ENCODE measurements at places on chromosomes 2 and 18. TPM values are rescaled to one million over a fixed set of nuclear protein-coding genes. Genes with fewer than 3 reads are reported as not detected.

- no peak overlapping the region for H3K27ac ChIP-seq
- peak; percentile 48 for DNase-seq
- H3K4me1 ChIP-seq, result peaks cover 64% of the 10 kb centered on the region
These were observed 214.2 kb downstream of the SOCS6 start for GRCh38 chr18:70503060-70503459.

- no peak for DNase-seq
- no peaks in the 10 kb centered on the region for H3K4me1 ChIP-seq
These were observed 478.3 kb downstream of the ZEB2 start for GRCh38 chr2:144041612-144042011.

GRCh38 chr2:239881031-239881471, 144.1 kb downstream of the NDUFA10 start:
- DNase-seq, result no peak
- H3K27me3 ChIP-seq, result no peaks in the 10 kb centered on the region
- no peaks in the 10 kb centered on the region for H3K36me3 ChIP-seq
- H3K27ac ChIP-seq, result no peak overlapping the region

DNA sequence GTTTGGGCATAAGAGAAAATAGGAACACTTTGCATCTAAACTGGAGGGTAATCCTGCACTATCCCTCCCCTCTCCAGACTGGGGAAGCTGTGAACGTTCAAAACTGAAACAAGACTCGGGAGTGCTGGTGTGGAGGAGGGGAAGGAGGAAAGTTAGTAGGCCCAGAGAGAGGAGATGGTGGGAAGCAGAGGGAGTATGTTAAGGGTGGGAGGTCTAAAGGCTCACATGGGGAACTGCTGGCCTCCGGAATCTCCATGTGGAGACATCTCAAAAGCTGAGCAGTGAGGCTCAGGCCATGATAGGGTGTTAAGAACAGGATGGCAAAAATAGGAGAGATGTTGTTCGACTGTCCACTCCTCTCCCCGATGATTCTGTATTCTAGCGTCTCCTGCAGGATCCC, 47.9 kb downstream of the ADD2 start:
- no peaks in the 10 kb centered on the region for H3K4me1 ChIP-seq
- H3K36me3 ChIP-seq, result no peaks in the 10 kb centered on the region
- H3K27ac ChIP-seq, result no peak overlapping the region
- no peaks in the 10 kb centered on the region for H3K27me3 ChIP-seq
- no peak for DNase-seq

DNA sequence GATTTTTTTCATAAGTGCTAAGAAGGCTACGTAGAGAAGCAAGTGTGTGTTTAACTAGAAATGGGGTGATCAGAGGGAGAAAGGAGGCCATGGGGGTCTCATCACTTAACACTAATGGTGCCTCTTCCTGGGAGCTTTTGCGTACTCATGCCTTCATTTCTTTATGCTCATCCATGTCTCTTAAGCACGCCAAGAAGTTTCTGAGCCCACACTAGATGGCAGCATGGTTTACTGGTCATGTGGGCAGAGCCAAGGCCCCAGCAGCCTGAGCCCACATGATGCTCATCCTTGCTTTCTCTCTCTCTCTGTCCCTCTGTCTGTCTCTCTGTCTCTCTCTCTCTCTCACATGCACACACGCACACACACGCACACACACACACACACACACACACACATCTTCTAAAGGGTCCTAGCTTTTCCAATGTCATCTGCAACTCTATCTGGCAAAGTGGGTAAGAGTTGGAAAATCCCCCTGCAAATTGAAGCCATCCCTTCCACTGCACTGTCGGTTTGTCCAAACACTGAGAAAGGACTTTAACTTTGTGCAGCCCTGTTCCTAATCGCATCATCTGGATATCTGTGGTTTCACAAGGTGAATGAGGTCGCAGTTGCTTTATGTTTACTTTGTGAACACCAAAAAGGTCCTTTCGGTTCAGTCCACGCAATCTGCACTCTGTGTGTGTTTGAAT, 137.1 kb upstream of the CCDC68 start:
- H3K36me3 ChIP-seq, result no peaks in the 10 kb centered on the region
- no peak overlapping the region for H3K27ac ChIP-seq
- H3K4me3 ChIP-seq, result no peak overlapping the region

GRCh38 chr2:101431486-101431885, 43.4 kb downstream of the RFX8 start:
- H3K27me3 ChIP-seq, result no peaks in the 10 kb centered on the region
- DNase-seq, result no peak
- no peaks in the 10 kb centered on the region for H3K36me3 ChIP-seq
- H3K27ac ChIP-seq, result no peak overlapping the region
- H3K4me3 ChIP-seq, result no peak overlapping the region

- no peaks in the 10 kb centered on the region for H3K4me1 ChIP-seq
- H3K4me3 ChIP-seq, result no peak overlapping the region
- H3K27ac ChIP-seq, result no peak overlapping the region
- no peaks in the 10 kb centered on the region for H3K27me3 ChIP-seq
- H3K36me3 ChIP-seq, result no peaks in the 10 kb centered on the region
- no peak for DNase-seq
These were observed 392.5 kb downstream of the IRS1 start for GRCh38 chr2:226407135-226407534.

DNA sequence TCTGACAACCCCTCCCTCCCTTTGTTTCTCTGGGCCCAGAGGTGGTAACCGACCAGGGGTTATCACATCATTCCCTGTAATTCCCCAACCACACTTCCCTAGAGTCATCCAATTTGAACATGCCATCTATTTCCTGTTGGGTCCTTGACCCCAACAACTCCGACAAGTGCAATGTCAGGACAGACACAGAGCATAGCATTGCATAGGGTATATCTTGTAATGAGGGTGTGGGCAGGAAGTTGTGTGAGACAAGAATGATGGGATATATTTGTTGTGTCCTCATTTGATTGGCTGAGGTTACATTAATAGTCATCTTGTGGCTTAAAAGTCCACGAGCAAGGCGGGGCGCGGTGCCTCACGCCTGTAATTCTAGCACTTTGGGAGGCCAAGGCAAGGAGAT, 33.4 kb upstream of the CNOT11 start:
- H3K4me3 ChIP-seq, result no peak overlapping the region
- no peak for DNase-seq
- peaks cover 9% of the 10 kb centered on the region for H3K4me1 ChIP-seq
- no peaks in the 10 kb centered on the region for H3K27me3 ChIP-seq
- no peaks in the 10 kb centered on the region for H3K36me3 ChIP-seq
- H3K27ac ChIP-seq, result no peak overlapping the region

GRCh38 chr2:176099159-176099727, 352 bp upstream of the HOXD12 start:
- H3K27ac ChIP-seq, result no peak overlapping the region
- H3K36me3 ChIP-seq, result no peaks in the 10 kb centered on the region
- peaks cover 17% of the 10 kb centered on the region for H3K4me1 ChIP-seq
- DNase-seq, result no peak

- H3K27ac ChIP-seq, result no peak overlapping the region
- H3K4me1 ChIP-seq, result no peaks in the 10 kb centered on the region
- H3K36me3 ChIP-seq, result no peaks in the 10 kb centered on the region
- DNase-seq, result no peak
These were observed 65.2 kb upstream of the SALL3 start for GRCh38 chr18:78914249-78914935.

- no peak for DNase-seq
- H3K36me3 ChIP-seq, result no peaks in the 10 kb centered on the region
- no peaks in the 10 kb centered on the region for H3K27me3 ChIP-seq
- no peak overlapping the region for H3K4me3 ChIP-seq
- H3K4me1 ChIP-seq, result no peaks in the 10 kb centered on the region
These were observed 289.3 kb downstream of the FSIP2 start for GRCh38 chr2:186027922-186028321.

GRCh38 chr2:102187496-102188150, 800 bp downstream of the IL1RL2 start:
- no peak for DNase-seq
- no peaks in the 10 kb centered on the region for H3K4me1 ChIP-seq
- H3K4me3 ChIP-seq, result no peak overlapping the region
- H3K36me3 ChIP-seq, result no peaks in the 10 kb centered on the region

DNA sequence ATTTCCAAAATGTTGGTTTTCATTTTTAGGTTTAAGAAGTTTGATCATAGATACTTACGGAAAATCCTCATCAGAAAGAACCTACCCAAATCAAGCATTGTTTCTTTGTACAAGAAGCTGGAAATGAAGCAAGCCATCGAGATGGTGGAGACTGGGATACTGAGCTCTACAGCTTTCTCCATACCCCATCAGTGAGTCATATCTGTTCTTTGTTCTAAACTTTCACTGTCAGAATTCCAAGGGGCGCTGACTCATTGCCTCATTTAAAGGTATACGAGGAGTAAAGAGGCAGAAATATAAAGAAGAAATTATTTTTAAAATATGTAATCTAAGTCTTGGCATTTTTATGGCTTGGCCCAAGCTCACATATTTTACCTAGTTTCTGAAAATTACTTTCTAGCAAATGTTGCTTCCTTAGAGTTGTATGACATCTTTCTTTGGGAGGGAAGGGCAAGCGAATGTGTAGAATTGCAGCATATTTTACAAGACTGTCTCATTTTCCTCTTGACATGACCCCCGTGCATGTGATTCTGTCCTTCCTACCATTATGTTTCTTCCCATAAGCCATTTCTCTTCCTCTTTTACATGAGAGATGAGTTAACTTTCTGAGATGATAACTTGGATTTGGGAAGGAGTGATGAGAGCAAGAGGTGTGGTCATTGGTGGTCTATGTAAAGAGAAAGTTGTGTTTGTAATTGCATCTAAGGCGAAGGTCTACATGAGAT, 41.2 kb downstream of the SLC9A4 start:
- no peaks in the 10 kb centered on the region for H3K4me1 ChIP-seq
- no peak for DNase-seq
- no peaks in the 10 kb centered on the region for H3K36me3 ChIP-seq
- no peaks in the 10 kb centered on the region for H3K27me3 ChIP-seq

DNA sequence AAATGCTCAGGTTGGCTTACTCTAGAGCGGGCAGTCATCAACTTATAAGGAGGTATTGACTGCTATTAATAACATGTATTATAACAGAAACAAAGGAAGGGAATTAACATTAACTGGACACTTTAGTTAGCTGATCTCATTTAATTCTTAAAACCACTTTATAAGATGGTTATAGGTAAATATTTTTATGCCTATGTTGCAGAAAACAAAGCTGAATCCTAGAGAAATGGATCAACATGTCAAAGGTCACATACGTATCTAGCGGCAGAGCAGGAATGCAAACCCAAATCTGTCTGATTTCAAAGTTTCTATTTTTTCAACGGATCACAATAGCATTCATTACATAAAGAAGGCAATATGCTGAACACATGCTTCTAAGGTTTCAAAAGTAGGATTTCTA, 200.0 kb downstream of the PDE1A start:
- H3K36me3 ChIP-seq, result no peaks in the 10 kb centered on the region
- H3K27me3 ChIP-seq, result no peaks in the 10 kb centered on the region
- H3K4me1 ChIP-seq, result no peaks in the 10 kb centered on the region
- DNase-seq, result no peak
- H3K27ac ChIP-seq, result no peak overlapping the region
- H3K4me3 ChIP-seq, result no peak overlapping the region

GRCh38 chr2:118667964-118668363, 179.5 kb downstream of the EN1 start:
- no peaks in the 10 kb centered on the region for H3K27me3 ChIP-seq
- DNase-seq, result no peak
- H3K27ac ChIP-seq, result no peak overlapping the region
- H3K4me1 ChIP-seq, result no peaks in the 10 kb centered on the region
- H3K36me3 ChIP-seq, result no peaks in the 10 kb centered on the region

- H3K27ac ChIP-seq, result no peak overlapping the region
- peaks cover 2% of the 10 kb centered on the region for H3K27me3 ChIP-seq
- no peaks in the 10 kb centered on the region for H3K4me1 ChIP-seq
- H3K36me3 ChIP-seq, result no peaks in the 10 kb centered on the region
These were observed 243.6 kb upstream of the RBMS1 start for GRCh38 chr2:160737247-160737646.

- DNase-seq, result no peak
- H3K4me1 ChIP-seq, result peaks cover 4% of the 10 kb centered on the region
- H3K27ac ChIP-seq, result no peak overlapping the region
- no peak overlapping the region for H3K4me3 ChIP-seq
These were observed 32.7 kb upstream of the AFTPH start for GRCh38 chr2:64491426-64491825.

GRCh38 chr2:155663265-155663664, 669.3 kb downstream of the NR4A2 start:
- no peak overlapping the region for H3K27ac ChIP-seq
- H3K4me1 ChIP-seq, result no peaks in the 10 kb centered on the region
- no peaks in the 10 kb centered on the region for H3K27me3 ChIP-seq
- H3K36me3 ChIP-seq, result no peaks in the 10 kb centered on the region
- no peak overlapping the region for H3K4me3 ChIP-seq

DNA sequence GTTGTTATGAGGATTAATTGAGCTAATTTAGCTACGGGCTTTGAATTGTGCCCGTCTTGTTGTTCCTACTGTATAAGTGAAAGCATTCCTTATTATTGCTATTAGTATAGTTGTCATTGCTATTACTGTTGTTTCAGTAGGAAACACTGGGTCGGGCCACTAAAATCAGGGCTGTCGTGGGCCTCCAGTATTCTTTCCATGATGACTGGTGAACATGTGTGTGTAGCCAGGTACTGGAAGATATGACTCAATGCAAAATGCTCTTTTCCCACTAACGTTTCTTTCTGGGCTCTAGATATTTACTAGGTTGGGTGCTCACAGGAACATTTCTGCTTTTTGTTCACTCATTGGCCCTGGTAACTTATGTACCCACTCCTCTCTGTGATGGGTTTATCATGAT, 4.9 kb downstream of the TTL start:
- H3K27me3 ChIP-seq, result no peaks in the 10 kb centered on the region
- no peak overlapping the region for H3K27ac ChIP-seq
- no peak overlapping the region for H3K4me3 ChIP-seq
- DNase-seq, result no peak

DNA sequence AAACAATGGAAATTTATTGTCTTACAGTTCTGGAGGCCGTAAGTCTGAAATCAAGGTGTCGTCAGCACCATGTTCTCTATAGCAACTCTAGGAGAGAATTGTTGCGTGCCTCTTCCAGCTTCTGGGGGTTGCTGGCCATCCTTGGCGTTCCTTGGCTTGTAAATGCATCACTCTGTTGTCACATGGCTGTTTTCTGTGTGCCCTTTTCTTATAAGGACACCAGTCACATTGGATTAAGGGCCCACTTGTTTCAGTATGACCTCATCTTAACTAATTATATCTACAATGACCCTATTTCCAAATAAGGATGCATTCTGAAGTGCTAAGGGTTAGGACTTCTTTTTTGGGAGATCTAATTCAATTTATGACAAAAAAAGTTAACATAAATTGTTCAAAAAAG, 1.4 kb upstream of the PLEK start:
- no peaks in the 10 kb centered on the region for H3K27me3 ChIP-seq
- H3K4me3 ChIP-seq, result peak overlapping the region; percentile 89
- peaks cover 69% of the 10 kb centered on the region for H3K4me1 ChIP-seq
- peak overlapping the region; percentile 96 for H3K27ac ChIP-seq
- peak; percentile 54 for DNase-seq

GRCh38 chr18:24797981-24798380, 337.5 kb downstream of the HRH4 start:
- no peak overlapping the region for H3K27ac ChIP-seq
- H3K4me3 ChIP-seq, result no peak overlapping the region
- no peaks in the 10 kb centered on the region for H3K4me1 ChIP-seq
- no peaks in the 10 kb centered on the region for H3K36me3 ChIP-seq
- no peak for DNase-seq

Gene LDLRAD4
- total RNA-seq, result 204 TPM

Gene TIA1
- total RNA-seq, result 181 TPM

Gene GALNT14
- 1.6 TPM for total RNA-seq

Gene POTEF
- total RNA-seq, result 0.07 TPM

Gene SMYD5
- total RNA-seq, result 35.6 TPM

Gene PLCD4
- 0.43 TPM for total RNA-seq

Gene REG1B
- total RNA-seq, result not detected

Gene SERPINB4
- not detected for total RNA-seq

Gene ALK
- not detected for total RNA-seq

Gene ERFE
- total RNA-seq, result 2.8 TPM

Measured in Karpas-422 (cell line).